Fibroblast of skin of scalp (primary cell): ENCODE measurements at places on chromosomes 11 and 22.

DNA sequence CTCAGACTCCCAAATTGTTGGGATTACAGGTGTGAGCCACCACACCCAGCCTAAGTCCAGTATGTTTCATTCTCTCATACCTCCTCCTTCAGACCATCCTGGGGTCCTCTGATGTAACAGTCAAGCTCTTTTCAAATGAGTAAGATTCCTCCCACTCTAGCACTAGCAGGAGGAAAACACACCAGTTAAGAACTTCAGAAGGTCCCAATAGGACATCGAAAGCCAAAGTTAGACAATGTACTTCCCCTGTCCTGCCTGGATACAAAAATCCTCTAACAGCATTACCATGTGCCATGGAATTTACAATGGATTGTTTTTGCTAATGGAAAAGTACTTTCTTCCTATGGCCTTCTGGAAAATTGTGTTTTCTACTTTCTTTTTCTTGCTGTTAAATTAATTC lies 67.1 kb downstream of the CCDC34 start:
- DNase-seq = no peak

- DNase-seq = peak; percentile 29
Observed at GRCh38 chr11:7278314-7278917, 26.7 kb downstream of the SYT9 start.

GRCh38 chr11:131580476-131580875 lies 210.1 kb downstream of the NTM start:
- peak; percentile 66 for DNase-seq

- DNase-seq = no peak
Observed at GRCh38 chr11:63997801-63998337, 11.6 kb downstream of the OTUB1 start.

DNA sequence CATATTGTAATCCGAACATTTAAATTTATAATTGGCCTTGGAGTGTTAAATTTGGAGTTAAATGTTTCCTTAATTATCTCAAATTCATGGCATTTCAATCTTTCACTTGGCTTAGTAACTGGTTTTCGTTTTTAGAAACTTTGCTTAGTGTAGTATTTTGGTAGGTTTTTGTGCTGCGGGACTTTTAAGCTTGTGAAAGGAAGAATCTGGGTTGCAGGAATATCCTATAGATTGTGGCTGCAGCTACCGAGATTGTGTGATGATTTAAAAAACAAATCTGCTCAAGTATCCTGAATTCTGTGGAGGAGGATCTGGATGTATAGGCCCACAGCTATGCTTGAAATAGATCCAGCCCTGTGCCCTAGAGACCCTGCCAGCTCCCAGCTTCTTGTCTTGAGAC lies 27.1 kb downstream of the OSBP2 start:
- DNase-seq = no peak

DNA sequence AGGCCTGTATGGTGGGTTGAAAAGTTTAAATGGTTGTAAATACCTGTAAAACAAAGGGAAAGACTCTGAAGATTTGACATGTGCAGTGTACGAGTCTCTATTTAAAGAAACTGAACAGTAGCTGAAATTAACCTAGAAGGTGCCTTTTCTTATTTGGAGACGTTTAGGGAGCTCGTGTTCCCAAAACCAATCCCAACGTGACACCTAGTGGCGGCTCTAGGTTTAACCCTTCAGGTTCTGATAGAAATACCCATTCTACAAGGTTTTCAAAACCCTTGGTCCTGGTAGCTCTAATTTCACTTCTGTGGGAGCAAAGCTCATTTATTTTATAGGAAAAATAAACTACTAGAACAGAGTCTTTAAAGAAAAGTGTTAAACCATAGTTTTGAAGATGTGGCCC lies 258.3 kb downstream of the LRRC4C start:
- peak; percentile 64 for DNase-seq

DNA sequence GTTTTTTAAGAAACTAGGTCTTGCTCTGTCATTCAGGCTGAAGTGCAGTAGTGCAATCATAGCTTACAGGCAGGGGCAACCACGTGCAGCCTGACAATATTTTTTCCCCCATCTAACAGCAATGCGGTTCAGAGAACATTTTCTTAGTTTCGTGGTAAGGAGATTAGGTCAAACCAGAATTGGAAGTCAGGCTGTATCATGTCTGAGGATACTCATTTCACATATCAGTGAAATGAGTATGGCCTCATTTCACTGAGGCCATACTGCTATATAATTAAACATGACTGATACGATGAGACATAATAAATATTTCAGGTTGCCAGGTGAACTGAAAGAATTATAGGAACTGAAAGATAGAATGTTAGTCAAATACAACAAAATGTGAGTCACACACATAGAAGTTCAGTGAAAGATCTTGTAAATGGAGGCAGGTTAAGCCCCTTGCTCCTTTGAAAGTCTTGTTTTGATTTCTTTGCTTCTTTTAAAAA lies 32.5 kb upstream of the IZUMO1R start:
- DNase-seq = no peak

DNA sequence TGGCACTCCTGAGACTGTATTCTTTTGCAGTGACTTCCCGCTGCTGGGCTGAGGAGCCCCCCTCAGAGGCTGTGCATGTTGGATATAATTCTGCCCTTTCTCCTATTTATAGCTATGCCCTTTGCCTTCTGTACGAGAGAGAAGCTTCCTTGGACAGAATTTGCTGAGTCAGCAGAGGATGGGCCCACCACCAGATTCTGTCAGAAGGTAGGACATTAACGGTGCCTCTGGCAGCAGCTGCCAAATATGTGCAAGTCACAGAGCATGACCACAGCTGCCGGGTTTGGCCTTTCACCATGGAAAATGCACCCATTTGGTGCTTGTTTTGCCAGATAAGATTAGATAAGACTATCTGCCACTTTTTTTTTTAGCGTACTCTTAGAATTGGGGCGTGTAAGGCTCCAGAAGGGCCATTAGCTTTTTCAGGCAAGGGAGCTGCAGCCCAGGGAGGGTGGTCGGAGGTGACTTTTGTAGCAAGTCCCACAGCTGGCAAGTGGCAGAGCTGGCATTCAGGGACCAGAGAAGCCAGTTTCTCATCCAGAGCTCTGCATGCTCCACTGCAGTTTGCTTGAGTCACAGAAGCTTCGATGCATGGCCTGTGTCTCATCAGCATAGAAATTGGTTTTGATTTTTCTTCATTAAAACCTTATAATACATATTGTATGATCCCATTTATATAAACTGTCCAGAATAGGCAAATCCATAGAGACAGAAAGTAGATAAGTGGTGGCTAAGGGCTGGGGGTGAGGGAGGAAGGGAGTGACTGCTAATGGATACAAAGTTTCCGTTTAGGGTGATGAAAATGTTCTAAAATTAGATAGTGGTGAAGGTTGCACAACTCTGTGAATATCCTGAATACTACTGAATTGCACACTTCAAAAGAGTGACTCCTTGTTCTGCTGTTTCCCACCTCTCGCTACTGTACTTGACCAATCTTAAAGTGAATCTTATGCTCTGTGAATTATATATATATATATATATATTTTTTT lies 15.8 kb downstream of the UPB1 start:
- DNase-seq = peak; percentile 52

DNA sequence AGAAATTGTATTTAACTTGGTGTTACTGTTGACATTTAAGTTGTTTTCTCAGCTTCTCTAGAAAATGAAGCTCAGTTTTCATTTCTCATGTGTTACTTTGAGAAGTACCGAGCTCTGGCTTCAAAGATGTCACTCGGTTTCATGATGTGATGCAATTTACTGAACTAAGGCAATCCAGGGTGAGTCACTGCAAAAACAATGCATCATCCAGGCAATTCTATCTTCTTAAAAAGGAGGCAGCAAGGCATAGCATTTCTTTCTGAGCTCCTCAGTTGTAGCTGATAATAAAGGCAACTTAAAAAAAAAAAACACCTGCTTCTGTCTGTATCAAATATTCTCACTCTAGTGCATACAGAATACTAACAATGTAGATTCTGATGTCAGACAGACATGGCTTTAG lies 91.1 kb upstream of the KCNA4 start:
- peak; percentile 87 for DNase-seq

DNA sequence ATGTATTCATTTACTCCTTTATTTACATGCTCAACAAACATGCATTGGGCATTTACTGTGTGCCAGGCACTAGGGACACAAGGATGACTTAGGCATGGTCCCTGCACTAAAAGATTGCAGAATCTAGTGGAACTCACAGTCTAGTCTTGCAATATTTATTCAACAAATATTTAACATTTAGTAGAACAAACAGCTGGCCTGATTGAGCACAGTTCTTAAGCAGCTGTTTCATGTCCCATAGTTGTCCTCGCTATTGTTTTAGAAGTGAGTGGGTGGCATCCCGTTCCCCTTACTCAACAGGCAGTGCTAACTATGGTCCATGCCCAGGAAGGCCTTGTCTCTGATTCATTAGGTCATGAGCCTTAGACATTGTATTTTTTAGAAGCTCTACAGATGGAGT lies 459.9 kb upstream of the CADM1 start:
- DNase-seq = no peak

DNA sequence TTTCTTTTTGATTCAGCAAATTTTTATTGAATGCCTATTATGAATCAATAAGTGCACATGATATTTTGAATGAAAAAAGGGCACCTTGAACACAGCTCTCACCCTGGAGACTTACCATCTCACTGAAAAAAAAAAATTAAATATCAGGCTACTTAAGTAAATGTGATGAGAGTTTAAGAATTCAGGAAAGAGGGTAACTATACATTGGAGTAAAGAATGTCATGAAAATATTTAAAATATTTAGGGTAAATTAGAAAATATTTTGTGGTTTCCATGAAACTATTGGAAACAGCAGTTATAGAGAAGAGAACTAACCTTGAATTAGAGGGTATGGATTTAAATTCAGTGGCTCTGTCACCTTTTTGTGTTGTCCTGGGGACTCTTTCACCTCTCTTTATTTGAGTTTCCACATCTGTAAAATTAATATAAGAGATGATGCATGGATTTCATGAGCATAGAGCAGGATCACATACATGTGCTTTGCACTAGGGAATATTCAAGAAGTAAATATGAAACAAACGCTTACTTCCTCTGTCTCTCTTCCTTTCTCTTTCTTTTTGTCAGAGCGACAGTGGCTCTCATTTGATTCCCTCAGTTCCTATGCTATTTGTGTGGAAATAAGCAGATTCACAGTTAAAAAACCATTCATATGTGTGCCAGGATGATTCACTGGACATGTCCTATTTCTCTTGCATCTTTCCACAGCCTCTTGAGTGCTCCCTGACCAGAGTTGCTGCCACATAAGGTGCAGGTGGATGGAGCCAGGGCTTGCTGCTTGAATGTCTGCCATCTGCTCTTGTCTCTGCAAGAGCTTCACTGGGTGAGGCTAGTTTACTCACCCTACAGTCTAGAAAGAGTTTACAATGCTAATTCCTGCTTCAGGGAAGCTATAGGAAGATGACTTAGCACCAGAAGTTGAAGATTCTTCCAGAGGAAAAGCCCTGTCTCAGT lies 533.1 kb downstream of the ETS1 start:
- peak; percentile 56 for DNase-seq

DNA sequence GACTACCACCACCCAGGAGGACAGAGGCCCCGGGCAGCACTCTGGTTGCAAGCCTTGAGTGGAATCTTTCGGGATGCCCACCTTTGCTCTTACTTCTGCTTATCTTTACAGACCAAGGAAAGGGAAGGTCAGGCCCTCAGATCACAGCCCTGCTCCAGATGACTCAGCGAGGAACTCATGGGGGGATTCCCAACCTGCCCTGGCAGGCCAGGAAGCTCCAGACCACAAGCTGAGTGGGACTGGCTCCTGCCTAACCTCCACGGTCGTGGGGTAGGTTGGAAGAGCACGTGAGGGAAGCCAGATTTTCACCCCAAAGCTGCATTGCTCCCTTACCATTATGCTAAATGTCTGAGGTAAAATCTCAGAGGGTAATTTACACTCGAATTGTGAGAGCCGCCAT lies 11.8 kb downstream of the TBC1D10A start:
- no peak for DNase-seq

DNA sequence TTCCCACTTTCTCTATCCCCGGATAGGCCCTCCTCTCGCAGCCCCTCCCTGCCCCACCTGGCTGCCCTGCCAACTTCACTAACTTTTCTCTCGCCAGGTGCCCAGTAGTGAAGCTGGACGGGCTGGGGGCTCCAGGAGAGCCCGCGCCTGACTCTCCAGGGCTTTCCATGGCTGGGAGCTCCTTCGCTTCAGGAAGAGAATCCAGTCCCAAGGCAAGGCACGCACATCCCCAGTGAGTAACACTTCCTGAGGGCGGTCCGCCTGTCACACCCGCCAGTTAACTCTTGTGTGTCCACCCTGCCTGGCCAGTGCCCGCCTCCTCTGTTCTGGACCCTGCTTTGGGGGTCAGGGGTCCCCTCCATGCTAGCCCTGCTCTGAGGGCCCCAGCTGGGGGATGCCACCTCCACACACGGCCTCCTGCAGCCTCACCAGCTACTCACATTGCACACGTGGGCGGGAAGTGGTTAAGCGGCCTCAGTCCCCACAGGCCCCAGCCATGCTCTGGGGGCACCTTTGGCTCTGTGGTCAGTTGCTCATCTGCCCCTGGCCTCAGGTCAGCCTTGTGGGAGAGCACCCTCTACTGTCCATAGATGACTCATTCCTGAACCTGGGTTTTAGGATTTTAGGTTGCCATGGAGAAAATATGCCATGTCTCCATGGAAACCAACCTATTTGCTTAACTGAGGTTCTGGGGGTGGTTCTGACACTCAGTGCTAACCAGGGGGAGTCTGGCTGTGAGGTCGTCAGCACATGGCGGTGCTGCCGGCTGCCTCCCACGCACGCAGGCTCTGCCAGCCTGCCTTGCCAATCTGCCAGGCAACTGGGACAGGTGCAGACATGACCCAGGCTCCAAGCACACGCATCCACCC lies at the start of gene RIN1:
Gene RIN1 (minus strand): TSS at position 201 of the 869 bp plus-strand sequence. CDS start 32 bp downstream, at position 169.
- peak; percentile 86 for DNase-seq

DNA sequence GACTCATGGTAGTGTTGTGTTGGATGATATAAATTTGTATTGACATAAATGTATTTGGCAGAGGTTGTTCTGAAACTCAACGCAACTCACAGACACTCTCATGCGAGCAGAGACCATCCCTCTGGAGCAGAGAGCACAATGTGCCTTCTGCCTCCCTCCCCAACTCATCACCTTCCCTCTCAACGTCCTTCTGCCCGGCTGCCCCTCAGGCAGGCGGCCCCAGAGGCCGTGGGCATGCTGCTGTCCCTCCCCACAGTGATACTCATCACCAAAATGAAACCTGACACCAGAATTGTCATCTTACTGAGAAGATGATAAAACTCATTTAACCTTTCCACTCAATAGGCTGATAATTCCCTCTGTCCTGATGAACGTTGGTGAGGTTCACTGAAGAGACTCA lies 260.6 kb downstream of the ETS1 start:
- no peak for DNase-seq

GRCh38 chr11:70026726-70027125 lies 51.4 kb upstream of the ANO1 start:
- no peak for DNase-seq

DNA sequence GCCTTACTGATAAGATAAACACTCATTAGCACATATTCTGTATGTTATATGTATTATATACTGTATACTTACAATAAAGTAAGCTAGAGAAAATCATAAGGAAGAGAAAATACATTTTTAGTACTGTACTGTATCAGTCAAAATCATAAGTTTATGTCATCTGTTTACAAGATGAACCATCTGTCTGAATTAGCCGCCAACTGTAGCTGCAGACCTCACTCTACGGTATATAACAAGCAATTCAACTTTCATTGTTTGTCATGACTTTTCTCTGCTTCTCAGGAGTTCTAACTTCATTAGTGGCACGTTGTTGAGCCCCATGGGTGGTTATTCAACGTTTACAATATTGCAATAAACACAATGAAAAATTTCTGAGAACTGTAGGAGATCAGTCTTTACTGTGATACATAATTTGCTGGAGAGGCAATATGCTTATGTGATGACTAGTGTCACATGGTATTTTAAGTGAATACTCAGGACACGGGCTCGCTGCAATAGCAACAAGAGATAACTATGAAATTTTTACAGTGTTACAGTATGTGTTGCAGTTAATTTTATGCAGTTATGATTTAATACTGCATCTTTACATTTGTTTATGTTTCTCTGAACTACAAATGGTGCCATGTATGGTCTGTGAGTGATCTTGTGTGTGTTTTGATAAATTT lies 132.2 kb upstream of the CTSC start:
- DNase-seq = peak; percentile 49
